ENCODE measurements at places on chromosomes 16 and 17. TPM values are rescaled to one million over a fixed set of nuclear protein-coding genes. Genes with fewer than 3 reads are reported as not detected.
A peak's percentile ranks its signal among the peaks of the same experiment; 100 is the strongest.

- H3K4me1 ChIP-seq = peaks cover 15% of the 10 kb centered on the region
- H3K36me3 ChIP-seq = no peaks in the 10 kb centered on the region
- no peak for DNase-seq
Measured at GRCh38 chr17:68734187-68734900, 133.2 kb upstream of the FAM20A start.

GRCh38 chr17:82565551-82565950 lies 46.0 kb downstream of the FOXK2 start:
- H3K4me3 ChIP-seq = no peak overlapping the region
- peaks cover 51% of the 10 kb centered on the region for H3K36me3 ChIP-seq
- no peaks in the 10 kb centered on the region for H3K27me3 ChIP-seq

- peaks cover 56% of the 10 kb centered on the region for H3K36me3 ChIP-seq
- DNase-seq = no peak
- H3K27me3 ChIP-seq = no peaks in the 10 kb centered on the region
- peak overlapping the region; percentile 31 for H3K27ac ChIP-seq
- peak overlapping the region; percentile 67 for H3K4me3 ChIP-seq
- H3K4me1 ChIP-seq = peaks cover 18% of the 10 kb centered on the region
Measured at GRCh38 chr17:38851434-38851833, 2.1 kb downstream of the RPL23 start.

DNA sequence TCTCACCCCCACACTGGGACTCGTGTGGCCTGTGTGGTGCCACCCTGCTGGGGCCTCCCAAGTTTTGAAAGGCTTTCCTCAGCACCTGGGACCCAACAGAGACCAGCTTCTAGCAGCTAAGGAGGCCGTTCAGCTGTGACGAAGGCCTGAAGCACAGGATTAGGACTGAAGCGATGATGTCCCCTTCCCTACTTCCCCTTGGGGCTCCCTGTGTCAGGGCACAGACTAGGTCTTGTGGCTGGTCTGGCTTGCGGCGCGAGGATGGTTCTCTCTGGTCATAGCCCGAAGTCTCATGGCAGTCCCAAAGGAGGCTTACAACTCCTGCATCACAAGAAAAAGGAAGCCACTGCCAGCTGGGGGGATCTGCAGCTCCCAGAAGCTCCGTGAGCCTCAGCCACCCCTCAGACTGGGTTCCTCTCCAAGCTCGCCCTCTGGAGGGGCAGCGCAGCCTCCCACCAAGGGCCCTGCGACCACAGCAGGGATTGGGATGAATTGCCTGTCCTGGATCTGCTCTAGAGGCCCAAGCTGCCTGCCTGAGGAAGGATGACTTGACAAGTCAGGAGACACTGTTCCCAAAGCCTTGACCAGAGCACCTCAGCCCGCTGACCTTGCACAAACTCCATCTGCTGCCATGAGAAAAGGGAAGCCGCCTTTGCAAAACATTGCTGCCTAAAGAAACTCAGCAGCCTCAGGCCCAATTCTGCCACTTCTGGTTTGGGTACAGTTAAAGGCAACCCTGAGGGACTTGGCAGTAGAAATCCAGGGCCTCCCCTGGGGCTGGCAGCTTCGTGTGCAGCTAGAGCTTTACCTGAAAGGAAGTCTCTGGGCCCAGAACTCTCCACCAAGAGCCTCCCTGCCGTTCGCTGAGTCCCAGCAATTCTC lies 27.4 kb downstream of the STH start:
- H3K27ac ChIP-seq = no peak overlapping the region
- H3K27me3 ChIP-seq = no peaks in the 10 kb centered on the region
- no peaks in the 10 kb centered on the region for H3K4me1 ChIP-seq
- no peak overlapping the region for H3K4me3 ChIP-seq

DNA sequence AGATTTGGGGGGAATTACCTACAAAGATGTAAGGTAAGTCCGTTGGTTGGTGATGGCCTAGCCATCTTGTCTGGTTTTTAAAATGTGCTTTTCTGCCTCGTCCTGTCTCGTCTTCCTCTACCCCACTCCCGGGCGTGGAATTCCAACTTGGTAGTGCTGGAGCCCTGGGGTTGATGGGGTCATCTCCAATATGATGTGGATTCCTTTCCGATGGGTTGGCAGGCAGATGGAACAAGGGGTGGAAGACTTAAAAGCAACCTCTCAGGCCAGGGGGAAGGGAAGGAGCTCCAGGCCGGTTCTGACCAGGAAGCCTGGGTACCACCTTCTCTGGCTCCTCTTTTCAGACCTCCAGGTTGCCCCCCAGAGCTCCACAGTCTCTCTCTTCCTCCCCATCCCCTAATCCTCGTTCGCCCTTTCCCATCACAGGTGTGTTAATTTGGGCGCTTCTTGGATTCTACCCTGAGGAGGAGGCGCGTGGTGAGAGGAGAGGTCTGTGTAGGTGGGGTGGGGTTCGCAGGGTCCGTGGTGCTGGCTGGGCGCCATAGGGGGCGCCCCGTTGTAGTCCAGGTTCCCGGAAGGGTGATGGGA lies 5.1 kb upstream of the HOXB2 start:
- H3K4me3 ChIP-seq = no peak overlapping the region
- H3K36me3 ChIP-seq = peaks cover 4% of the 10 kb centered on the region
- H3K27me3 ChIP-seq = no peaks in the 10 kb centered on the region

- DNase-seq = peak; percentile 26
- peaks cover 5% of the 10 kb centered on the region for H3K36me3 ChIP-seq
- H3K4me1 ChIP-seq = peaks cover 5% of the 10 kb centered on the region
- H3K4me3 ChIP-seq = no peak overlapping the region
- no peak overlapping the region for H3K27ac ChIP-seq
Measured at GRCh38 chr17:39174920-39175694, 9.1 kb upstream of the ARL5C start.

AGRP gene
- total RNA-seq = not detected

TLCD3B gene
- 1.0 TPM for total RNA-seq

KRTAP3-2 gene
- not detected for total RNA-seq
